ENCODE measurements at places on chromosomes 11 and 22.

DNA sequence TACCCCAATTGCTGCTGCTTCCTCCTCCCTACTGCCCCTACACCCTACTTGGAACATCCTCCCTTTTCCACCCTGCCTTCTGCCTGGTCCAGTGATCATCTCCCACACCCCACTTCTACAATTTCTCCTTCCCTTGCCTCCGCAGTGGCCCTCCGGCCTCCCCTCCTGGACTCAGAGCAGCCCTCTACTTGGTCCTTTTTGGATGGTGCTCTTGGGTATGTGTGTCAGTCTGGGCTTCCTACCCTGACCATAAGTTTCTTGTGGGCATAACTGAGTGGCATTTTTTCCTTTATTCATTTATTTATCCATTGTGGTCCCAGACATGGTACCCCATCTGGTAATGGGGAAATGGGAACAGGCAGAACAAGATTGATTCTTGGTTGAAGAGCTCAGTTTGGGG is 111.4 kb upstream of the NAV2 start:
- no peak for DNase-seq

DNA sequence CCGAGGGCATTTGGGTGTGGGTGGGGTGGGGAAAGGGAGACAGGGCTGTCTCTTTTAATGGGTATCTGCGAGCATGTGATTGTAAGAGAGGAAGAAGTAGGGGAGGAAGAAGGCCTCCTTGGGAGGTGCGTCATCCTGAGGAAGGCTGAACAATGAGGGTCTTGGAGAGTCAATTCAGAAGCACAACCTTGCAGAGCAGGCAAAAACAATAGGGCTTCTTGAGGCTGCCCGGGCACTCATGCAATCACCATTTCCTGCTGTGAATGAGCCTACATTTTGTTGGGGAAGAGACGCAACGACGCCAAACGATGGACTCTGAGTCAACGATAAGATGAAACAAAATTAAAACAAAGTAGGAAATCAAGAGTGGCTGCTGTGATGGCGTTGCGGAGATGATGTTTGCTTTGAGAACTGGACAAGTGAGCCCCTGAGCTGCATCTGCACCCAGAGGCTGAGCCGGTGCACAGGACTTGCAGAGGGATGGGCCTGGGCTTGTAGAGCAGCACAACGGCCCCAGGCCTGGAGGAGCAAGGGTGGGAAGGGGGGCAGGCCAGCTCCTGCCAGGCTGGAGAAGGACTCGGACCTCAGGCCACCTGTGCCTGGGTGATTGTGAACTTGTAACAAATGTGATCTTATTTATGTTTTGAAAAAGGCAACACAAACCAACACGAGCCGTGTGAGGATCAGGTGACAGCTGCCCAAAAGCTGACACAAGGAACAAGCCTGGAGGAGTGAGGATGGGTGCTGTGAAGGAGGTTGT is 92.3 kb upstream of the B3GAT1 start:
- DNase-seq: no peak

GRCh38 chr11:126996036-126996804 is 4.3 kb downstream of the KIRREL3 start:
- DNase-seq: no peak

DNA sequence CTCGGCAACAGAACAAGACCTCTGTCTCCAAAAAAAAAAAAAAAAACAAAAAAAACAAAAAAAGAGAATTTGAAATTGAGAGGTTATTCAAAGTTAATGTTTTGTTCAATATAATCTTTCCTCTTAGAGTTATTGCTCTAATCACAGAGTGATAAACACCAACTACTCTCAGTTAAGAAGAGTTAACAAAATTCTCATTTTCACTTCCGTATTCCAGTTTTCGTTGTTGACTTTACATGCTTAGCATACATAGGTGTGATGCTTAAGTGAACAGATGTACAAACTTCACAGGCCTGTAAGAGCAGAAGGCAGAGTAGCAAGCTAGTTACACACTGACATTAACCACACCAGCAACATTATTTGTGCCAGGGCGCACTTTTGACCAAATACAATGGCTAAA is 12.3 kb downstream of the EIF4ENIF1 start:
- peak; percentile 22 for DNase-seq

GRCh38 chr11:72899238-72899637 is 85.0 kb downstream of the ATG16L2 start:
- no peak for DNase-seq

DNA sequence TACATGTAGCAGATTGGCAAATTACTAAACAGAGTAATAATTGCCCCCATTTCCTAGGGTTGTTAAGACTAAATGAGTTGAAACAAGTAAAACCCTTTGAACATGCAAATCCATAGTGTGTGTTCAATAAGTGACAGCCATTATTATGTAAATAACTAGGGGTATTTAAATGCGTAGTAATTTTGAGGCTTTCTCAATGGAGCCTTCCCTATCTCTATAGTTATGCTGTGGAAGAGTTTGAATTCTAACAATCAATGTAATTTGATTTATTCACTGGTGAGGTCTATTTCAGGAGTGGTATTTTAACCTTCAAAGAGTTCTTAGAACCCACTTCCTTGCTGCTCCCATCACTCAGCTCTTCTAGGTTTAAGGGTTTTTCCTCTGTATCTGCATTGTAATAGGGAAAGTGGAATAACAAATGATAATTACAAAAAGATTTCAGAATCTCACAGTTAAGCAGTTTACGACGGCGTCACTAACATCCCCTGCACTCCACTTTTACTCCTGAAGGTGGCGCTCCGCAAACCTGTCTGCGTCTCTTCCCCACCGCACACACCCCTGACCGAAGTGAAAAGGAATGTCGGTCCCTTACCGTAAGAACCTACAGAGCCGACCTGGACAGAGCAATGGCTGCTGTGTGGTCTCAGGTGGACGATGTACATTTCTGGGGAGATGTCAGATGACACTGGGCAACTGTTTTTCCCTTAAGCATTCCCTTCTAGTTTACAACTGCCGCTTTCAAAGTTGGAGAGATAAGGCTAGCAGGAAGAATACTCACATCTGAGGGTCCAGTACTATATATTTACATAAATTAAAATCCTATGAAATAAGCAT is 80.8 kb downstream of the ZC3H12C start:
- no peak for DNase-seq

GRCh38 chr11:33761471-33761870 is 12.8 kb downstream of the FBXO3 start:
- DNase-seq: no peak

- no peak for DNase-seq
These were observed 110.6 kb downstream of the SCN3B start for GRCh38 chr11:123543797-123544196.

- DNase-seq: no peak
These were observed 51.6 kb downstream of the CYTH4 start for GRCh38 chr22:37333724-37334460.

GRCh38 chr11:57363131-57364080 is 17.5 kb downstream of the PRG3 start:
- no peak for DNase-seq

GRCh38 chr22:48949375-48950149 is 878.1 kb downstream of the BRD1 start:
- no peak for DNase-seq
